Omental fat pad (tissue), 4 donors: ENCODE measurements at places on chromosomes 5 and 9. TPM values are rescaled to one million over a fixed set of nuclear protein-coding genes. Genes with fewer than 3 reads are reported as not detected.

The CNTLN gene
- total RNA-seq, result 21.1 TPM

The SLC4A9 gene
- total RNA-seq, result not detected

The F12 gene
- 0.60 TPM for total RNA-seq

The ARHGEF37 gene
- 8.5 TPM for total RNA-seq

The PDE6A gene
- not detected for total RNA-seq

The OR1N1 gene
- not detected for total RNA-seq

The RFESD gene
- 1.2 TPM for total RNA-seq

The PCDHGA4 gene
- total RNA-seq, result 3.3 TPM

DNA sequence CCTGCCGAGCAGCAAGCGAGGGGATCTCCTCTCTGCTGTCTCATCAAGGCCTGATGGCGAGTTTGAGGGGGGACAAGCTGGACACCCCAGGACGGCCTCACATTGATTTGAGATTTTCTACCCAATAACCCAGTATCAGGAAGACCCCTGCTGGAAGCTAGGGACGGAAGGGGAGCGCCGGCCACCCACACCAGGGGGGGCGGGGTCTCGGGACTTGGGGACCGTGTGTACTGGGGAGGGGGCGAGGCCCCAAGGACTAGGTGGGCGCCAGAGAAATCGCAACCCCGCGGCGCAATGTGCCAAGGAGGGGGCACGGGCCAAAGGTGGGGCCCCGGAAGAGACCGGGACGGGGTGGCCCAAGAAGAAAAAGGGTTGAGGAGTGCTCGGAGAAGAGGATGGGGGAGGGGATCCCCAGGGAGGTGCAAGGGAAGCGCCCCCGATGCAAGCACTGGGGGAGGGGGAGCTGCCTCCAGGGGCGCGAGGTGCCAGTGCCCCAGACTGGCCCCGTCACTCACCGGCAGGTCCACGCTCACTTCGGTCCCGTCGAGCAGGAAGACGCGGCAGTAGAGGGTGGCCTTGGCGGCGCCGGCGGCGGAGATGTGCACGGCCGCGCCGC, 1.1 kb downstream of the EPB41L4B start:
- no peak for DNase-seq

GRCh38 chr9:136625101-136626065, 37.3 kb upstream of the EGFL7 start:
- DNase-seq, result no peak

GRCh38 chr5:180670586-180671359, 21.4 kb upstream of the FLT4 start:
- DNase-seq, result no peak

GRCh38 chr9:92342825-92343488, 17.2 kb downstream of the CENPP start:
- DNase-seq, result no peak

DNA sequence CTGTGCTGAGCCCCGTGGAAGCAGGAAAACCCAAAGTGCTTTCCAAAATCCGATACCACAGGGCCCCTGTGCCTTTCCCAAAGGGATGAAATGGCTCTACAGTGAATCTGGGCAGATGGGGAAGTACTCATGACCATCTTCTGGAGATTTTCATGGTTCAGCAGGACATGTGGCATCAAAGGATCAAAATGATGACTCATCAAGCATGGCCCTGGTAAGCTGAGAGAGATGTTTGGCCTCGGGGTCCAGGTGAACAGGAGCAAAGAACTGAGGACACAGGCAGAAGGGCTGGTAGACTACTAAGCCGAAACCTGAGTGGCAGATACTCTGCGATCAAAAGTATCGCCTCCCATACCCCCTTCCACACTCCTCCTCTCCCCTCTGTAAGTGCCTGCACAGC, 160.0 kb upstream of the EFNA5 start:
- DNase-seq, result no peak

DNA sequence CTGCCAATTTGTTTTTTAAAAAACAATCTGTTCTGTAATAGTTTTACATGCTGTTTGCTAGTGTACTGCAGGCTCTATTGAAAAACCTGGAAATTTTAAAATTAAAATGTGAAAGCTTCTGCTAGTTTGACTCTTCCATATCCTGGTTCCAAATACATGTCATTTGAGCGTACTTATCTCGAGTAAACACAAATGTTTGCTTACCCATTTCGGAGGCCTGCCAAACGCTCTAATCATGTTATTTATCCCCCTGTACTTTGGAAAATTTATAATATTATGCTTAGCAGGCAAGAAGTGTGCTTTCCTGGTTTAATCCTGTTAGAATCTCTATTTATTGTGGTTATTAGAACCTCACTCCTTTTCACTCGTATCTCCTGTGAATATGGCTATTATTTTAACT, 476.8 kb upstream of the CYLC2 start:
- DNase-seq, result no peak

DNA sequence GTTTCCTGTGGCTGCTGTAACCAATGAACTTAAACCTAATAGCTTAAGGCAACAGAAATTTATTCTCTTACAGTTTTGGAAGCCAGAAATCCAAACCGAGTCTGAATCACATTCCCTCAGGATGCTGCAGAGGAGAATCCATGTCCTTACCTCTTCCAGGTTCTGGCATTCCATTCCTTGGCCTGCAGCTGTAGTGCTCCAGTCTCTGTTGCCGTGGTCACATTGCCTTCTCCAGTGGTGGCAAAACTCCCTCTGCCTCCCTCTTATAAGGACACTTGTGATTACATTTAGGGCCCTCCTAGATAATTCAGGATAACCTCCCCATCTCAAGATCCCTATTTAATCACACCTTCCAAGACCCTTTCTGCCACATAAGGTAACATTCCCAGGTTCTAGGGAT, 88.7 kb upstream of the SHB start:
- no peak for DNase-seq

GRCh38 chr9:115590011-115590410, 472.1 kb upstream of the TNC start:
- DNase-seq, result no peak

DNA sequence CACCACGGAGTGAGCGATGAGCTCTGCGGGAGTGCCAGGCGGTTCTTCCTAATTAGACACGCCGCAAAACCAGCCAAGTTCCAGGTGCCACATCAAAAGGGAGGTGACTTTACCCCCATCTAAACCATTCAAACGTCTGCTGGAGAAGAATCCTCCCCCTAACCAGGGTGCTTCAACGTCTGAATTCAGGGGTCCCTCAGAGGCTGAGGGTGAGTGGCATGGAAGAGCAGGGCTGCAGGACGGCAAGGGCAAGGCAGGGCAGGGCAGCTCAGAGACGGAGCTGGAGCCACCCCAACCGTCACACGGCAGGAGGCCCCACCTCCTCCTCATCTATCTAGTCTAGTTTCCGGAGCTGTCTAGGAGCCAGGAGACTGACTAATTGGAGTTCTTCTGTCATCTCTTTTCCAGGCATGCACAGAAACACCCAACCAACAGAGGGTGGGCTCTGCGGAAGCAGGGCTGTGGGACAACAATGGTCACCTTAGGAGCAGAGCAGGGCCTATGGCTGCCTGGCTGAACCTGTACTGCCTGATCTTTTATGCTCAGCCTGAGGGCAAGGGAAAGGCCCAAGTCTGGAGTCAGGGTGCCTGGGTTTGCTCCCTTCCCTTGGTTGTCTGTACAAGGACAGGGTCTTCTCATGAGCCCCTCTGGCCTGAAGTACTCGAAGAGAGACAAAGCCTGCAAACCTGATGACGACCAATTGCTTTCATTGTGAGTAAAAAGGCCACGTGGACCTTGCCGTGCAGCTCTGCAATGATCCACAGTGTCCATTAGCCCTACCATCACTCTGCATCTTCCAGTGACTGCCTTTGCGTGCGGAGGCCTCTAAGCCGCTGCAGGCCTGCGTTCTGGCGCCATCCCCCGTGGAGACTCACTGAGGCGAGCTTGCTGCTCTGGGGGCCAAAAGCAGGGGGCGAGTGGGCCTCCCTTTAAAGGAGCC, 81.0 kb upstream of the SLC25A51 start:
- no peak for DNase-seq

GRCh38 chr5:122929980-122930379, 84.6 kb downstream of the SNX24 start:
- DNase-seq, result no peak

- no peak for DNase-seq
These were observed 90.8 kb downstream of the ARHGAP26 start for GRCh38 chr5:142861011-142861410.

DNA sequence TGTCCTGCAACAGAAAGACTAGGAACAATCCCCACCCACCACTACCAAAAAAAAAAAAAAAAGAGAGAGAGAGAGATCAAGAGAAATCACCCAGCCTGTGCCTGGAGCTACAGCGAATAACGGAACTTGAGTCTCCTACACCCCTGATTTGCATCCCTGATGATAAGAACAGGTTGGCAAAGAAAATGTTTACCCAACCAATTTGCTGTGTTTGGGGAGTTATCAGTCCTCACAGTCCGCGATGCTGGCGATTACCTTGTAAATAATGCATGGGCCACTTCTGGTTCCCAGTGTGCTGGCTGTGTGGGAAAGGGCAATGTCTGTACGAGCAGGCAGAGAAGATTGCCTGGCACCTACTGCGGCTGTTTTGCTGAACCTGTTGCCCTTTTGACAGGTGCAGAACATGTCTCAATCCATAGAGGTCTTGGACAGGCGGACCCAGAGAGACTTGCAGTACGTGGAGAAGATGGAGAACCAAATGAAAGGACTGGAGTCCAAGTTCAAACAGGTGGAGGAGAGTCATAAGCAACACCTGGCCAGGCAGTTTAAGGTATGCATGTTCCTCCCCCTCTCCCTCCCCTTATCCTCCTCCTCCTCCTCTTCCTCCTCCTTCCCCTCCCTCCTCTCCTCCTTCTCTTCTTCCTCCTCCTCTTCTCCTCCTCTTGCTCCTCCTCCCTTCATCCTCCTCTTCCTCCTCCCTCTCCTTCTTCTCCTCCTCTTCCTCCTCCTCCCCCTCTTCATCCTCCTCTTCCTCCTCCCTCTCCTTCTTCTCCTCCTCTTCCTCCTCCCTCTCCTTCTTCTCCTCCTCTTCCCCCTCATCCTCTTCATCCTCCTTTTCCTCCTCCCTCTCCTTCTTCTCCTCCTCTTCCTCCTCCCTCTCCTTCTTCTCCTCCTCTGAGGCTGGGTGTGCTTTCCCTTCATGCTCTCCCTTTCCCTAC, 8.3 kb downstream of the OLFM1 start:
- no peak for DNase-seq

GRCh38 chr5:136195971-136196820, 3.2 kb upstream of the SMIM32 start:
- DNase-seq, result no peak
